ENCODE measurements at places on chromosomes 13 and 19. TPM values are rescaled to one million over a fixed set of nuclear protein-coding genes. Genes with fewer than 3 reads are reported as not detected.

BSPH1 gene
- total RNA-seq, result not detected

ODAD3 gene
- 0.23 TPM for total RNA-seq

ZNF415 gene
- total RNA-seq, result 4.7 TPM

ZNF285 gene
- 2.9 TPM for total RNA-seq

GRK1 gene
- not detected for total RNA-seq

ALG11 gene
- 20.5 TPM for total RNA-seq

EPS8L1 gene
- total RNA-seq, result 2.5 TPM

IL4I1 gene
- not detected for total RNA-seq

POGLUT2 gene
- 40.6 TPM for total RNA-seq

PPP5C gene
- total RNA-seq, result 54.5 TPM

KLF5 gene
- total RNA-seq, result 7.4 TPM

SLC25A23 gene
- total RNA-seq, result 57.4 TPM

CEACAM5 gene
- not detected for total RNA-seq

CABP5 gene
- total RNA-seq, result not detected

GADD45GIP1 gene
- total RNA-seq, result 57.1 TPM

SRRM5 gene
- 0.17 TPM for total RNA-seq

ZIC5 gene
- not detected for total RNA-seq

SLC5A5 gene
- not detected for total RNA-seq

ZNF792 gene
- 2.2 TPM for total RNA-seq

TMPRSS9 gene
- not detected for total RNA-seq

Measured in pericardium fibroblast (primary cell).